ENCODE measurements at places on chromosomes 3 and 15.

- DNase-seq: no peak
Observed at GRCh38 chr3:57169108-57169507, 4.0 kb upstream of the IL17RD start.

GRCh38 chr15:80570553-80570952 lies 124.6 kb upstream of the ABHD17C start:
- no peak for DNase-seq

- DNase-seq: no peak
Observed at GRCh38 chr15:28929200-28929599, 43.4 kb downstream of the APBA2 start.

GRCh38 chr3:31246293-31247062 lies 286.2 kb upstream of the STT3B start:
- DNase-seq: no peak

GRCh38 chr3:141272906-141273662 lies 41.5 kb downstream of the PXYLP1 start:
- DNase-seq: no peak

DNA sequence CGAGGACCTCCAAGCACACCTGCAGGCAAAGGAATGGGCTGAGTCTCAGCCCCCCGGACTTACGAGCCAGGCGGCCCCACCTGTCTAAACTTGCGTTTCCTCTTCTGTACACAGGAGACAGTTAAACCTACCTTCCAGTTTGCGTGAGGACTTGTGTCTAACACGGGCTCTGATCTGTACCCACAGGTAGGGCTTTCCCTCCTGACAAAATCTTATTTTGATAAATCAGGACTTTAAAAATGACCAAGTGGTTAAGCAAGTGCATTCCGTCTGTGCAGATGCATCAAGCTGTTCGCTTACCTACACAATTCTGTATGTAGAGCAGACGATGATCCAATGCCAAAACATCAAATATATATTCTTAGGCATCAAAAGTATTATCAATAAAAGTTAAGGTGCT lies 238.0 kb downstream of the XXYLT1 start:
- no peak for DNase-seq

DNA sequence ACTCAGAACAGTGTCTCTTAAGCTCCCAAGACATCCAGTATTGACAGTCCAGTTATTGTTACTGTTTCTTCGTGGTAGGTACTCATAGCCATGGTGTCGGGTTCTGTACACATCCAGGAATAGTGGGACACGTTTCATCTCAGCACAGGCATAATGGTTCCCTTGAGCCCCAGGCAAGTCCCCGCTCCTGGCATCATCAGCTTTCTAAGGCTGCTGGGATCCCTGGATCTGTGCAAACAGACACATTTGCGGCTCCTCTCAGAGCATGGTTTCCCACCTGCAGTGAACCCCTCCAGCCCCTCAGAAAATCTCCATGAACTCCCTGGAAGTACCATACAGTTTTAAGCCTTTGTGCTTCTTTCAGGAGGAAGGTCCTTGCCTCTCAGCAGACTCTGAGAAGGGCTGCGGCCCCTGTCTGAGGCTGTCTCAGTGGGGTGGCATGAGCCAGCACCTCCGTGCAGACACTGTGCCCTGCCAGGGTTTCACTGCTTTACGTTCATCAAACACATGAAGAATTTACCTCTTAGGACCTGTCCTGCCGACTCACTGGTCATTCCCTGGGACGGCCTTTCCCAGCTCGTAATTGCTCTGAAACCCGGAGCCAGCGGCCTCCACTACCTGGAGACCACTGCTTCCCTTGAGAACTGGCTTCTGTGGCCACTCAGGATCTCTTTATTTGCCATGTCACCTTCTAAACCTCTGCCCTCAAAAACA lies 124.9 kb downstream of the LRRK1 start:
- no peak for DNase-seq

DNA sequence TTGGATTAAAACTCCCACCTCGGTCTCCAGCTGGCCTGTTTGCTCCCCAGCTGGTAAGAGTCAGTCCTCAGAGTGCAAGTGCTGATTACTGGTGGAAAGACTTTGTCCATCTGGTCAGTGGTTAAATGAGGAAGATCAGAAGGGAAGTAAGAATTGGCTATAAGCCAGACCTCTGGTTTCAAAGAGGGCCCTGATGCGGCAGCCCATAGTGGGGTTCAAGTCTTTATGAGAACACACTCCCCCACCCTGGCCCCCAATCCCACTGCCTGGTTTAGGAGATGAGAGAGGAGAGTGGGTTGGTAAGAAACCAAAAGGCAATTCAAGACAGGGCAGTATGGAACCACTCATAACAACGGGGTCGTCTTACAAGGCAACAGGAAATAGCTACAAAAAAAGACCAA lies 65.0 kb downstream of the FRMD4B start:
- DNase-seq: no peak

DNA sequence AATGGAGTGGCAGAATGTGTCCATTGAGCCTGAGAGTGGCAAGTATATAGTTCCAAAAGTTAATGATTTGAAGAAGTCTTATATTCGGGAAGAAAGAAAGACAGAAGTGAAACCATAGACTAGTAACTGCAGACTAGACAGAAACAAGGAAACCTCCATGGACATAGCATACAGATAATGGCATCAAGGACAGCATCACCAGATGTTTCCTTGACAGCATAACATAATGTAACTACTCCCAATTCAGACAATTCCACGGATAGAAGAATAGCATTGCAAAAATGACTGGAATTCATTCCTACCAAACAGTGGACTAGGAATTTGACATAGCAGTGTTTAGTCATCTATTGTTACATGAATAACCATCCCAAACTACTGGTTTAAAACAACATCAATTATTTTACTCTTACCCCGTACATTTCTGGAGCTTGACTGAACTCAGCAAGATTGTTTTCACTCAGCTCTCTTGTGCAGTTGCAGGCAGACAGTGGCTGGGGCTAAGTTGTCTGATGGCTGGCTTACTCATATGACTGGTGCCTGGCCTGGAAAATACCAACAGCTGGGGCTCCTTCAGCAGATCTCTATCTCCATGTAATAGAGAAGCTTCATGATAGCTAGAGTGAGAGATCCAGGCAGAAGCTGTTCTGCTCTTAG lies 109.7 kb upstream of the GADL1 start:
- DNase-seq: no peak

DNA sequence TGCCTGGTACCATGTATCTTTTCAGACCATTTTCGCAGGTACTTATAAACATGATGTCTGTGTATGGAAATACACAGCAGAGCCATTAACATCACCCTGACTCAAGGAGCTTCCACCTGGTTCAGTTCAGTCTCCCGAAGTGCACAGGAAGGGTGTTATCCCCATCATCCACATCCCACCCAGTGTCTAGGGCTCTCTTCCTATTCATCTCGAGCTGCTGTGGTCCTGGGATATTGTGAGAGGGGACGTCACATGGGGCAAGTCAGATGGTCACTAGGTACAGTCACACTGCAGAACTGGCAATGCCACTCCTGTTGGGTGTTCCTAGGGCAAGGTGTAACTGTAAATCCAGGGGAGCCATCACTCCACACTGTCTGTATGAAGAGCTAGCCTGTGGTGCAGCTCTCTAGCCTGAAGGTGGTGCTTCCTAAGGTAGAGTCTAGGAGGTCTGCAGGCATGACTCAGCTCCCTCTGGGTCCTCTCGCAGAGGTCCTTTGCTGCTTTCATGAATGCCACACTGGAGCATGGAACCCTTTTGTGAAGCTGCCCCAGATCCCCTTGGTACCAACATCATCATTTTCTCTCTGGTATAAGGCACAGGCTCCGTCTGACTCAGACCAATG lies 13.9 kb downstream of the ISLR2 start:
- no peak for DNase-seq

DNA sequence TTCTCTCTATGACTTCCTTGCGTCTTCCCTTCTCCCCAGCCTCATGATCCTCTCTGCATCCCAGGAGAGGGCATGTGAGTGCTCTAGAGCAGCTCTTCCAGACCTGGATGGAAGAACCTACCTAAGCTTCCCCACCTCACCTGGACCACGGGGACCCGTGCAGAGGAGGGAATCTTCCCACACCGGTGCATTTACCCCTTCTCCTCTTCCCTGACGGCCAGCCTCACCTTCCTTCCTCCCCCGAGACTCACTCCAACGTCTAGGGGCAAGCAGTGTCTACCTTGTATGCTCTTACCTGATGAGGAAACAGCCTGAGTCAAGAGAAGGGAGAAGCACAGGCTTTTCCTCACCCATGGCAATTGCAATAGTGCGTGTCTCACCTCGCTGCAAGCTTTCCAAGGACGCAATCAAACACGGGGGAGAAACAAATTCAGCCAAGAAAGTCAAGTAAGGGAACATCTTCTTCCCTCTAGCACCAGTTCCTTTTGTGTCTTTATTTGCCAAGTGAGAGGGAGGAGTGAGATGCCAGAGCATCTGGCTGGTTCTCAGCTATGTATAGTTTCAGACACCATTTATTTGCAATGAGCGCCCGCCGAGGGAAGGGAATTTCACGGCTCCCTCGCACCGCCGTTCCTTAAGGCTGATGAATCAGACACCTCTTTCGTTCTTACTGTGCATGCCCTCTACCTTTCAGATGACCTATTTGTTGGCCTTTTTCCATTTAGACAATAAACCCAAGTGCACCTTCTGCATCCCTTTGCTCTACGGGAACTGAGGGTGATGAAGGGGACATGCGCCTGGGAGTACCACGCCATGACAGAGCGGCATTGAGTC lies 1.8 kb upstream of the CCR9 start:
- no peak for DNase-seq

- DNase-seq: no peak
Observed at GRCh38 chr3:142210144-142210543, 15.2 kb downstream of the GK5 start.

- no peak for DNase-seq
Observed at GRCh38 chr3:52444860-52445793, at the start of gene SEMA3G. TSS of gene SEMA3G (minus strand) at chr3:52445103. CDS start at chr3:52445027, 76 bp downstream.

- DNase-seq: no peak
Observed at GRCh38 chr3:25854635-25855034, 64.7 kb downstream of the OXSM start.

DNA sequence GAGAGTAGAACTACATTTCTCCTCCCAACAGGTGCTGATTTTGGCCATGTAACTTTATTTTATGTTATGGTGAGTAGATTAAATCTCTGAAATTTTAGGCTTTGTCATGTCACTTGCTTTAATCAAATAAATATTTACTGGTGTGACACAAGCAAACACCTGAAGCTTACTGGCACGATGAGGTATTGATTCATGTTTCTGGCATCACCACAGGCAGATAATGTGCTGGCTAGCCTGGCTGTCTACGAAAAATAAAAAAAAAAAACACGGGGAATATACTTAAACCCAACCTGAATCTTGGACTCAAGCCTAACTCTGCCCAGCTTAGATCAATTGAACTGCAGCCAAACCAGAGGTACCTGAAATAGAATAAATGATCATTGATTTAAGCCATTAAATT lies 65.6 kb upstream of the CADM2 start:
- DNase-seq: no peak

DNA sequence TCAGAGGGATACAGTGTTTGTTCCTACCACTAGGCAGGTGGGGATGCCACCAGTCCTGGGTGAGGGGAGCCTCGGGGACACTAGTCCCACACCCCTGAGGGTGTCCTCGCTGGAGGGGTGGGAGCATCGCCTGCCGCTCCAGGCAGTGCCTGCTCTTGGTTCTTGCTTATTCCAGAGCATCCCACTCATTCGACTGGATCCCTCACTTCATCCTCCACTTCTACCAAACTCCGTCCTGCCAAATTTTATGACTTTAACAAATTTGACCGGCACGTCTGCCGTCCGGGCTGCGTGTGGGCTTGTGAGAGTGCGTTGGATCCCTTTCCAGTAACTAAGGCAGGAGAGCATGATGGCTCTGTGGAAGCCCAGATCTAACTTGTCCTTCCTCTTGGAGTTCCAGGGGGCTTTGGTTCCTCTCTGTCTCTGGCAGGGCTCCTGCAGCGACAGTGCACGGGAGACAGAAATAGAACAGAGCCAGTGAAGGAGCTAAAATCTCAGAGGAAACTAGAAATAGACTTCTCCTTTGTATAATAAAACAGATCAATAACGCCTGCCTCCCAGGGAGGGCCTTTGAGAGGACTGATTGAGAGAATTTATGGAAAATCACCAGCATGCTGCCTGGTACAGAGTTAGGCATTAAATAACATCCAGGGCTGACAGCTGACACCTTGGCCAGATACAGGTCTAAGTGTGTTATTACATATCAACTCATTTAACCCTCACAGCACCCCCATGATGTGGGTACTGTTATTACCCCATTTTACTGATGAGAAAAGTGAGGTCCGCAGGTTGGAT lies 34.5 kb downstream of the MGLL start:
- DNase-seq: no peak

- no peak for DNase-seq
Observed at GRCh38 chr15:69692342-69692741, 239.7 kb downstream of the RPLP1 start.

GRCh38 chr3:127446756-127447155 lies 143.8 kb downstream of the TPRA1 start:
- DNase-seq: no peak

- no peak for DNase-seq
Observed at GRCh38 chr3:185423178-185423577, 60.2 kb downstream of the MAP3K13 start.

- DNase-seq: no peak
Observed at GRCh38 chr3:107227091-107227490, 150.1 kb upstream of the CCDC54 start.

- no peak for DNase-seq
Observed at GRCh38 chr3:131526801-131527347, 24.1 kb upstream of the MRPL3 start.

DNA sequence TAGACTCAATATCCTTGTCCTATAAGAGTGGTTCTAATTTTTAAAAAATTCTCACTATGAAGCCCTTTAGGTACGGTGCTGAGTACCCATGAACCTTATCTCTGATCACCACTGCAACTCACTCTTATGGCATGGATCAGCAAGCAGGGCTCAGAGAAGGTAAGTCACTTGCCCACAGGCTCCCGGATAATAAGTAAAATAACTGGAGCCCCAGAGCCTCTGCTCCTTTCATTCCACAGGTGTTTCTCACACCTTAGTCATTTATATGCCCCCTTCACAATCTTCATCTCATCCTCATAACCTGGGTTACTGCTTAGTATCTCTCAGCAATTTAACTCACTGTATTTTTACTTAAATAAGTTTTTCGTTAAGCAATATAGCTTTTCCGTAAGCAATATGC lies 28.4 kb upstream of the AKAP13 start:
- no peak for DNase-seq

- DNase-seq: no peak
Observed at GRCh38 chr3:148075771-148076716, 621.7 kb upstream of the AGTR1 start.

- DNase-seq: no peak
Observed at GRCh38 chr3:56979791-56980190, 80.7 kb upstream of the SPATA12 start.

GRCh38 chr3:108133048-108133369 lies 42.2 kb upstream of the CD47 start:
- no peak for DNase-seq

DNA sequence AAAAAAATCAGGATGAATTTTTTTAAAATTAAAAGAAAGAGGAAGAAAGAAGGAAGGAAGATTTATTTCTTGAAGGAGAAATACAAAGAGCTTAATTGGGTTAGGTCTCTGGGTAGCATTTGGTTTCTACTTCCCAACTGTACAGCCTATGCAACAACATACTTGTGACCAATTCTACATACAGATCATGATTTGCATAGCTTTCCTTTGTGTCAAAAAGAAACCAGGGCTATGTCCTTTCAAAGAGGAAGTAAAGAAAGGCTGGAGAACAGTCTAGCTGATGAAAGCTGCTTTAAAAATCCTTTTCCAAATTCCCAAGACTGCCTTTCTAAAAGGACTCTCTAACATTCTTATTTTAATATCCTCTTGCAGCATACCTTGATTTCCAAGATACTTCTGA lies 6.1 kb upstream of the HGD start:
- DNase-seq: no peak
